HAP-1 (cell line): ENCODE measurements at places on chromosomes 11 and 22.

GRCh38 chr11:93560199-93560932 lies 17.2 kb upstream of the SMCO4 start:
- DNase-seq = peak; percentile 70

- no peak for DNase-seq
Measured at GRCh38 chr11:108117746-108118371, 3.5 kb upstream of the ACAT1 start.

DNA sequence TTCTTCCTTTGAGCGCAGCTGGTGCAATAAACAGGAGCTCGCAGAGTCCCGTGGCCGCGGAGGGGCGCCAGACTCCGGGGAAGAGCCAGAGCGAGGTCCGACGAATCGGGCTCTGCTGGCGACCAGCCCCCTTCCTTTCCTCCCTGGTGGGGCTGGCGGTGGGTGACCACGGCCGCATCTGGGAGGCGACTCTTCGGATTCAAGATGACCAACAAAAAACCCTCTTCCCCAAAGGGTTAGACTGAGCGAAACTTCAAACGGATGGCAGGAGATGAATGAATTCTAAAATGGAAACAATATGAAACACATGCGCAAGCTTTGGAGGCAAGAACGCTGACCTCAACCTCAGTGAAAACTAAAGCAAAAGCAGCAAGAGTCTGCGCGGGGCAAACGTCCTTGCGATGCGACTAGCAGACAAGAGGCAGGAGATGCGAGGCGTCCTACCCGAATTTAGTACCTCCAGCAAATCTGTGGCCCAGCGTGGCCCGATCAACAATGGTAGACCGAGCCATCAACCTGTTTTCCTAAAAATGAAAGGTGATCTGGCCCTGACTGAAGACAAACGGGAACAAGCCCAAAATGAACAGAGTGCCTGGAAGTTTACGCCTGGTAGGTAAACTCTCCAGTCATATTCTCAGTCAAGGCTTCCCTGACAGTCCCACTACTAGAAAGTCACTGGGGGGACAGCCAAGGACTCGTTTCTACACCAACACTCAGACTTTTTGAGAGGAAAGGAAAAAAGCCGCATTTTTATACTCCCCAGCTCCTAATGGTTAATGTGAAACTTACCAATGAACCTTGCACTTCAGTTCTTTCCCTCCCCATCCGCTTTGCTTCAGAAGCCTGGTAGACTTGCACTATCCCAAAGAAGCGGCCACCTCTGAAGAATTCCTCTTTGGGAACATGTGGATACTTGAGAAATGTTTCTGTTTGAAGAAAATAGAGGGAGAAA lies 11.6 kb downstream of the MMP3 start:
- DNase-seq = no peak

DNA sequence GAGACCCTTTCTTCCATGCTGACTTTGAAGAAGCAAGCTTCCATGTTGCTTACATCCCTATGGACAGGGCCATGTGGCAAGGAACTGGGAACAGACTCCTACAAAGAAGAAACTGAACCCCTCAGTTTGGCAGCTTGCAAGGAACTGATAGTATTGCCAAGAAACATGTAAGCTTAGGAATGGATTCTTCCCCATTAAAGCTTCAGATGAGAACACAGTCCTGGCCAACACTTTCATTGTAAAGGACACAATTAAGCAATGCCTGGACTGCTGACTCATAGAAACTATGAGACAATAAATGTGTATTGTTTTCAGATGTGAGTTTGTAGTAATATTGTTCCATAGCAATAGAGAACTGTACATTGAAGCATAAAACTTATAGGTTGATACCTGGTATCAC lies 82.4 kb downstream of the AASDHPPT start:
- DNase-seq = no peak

DNA sequence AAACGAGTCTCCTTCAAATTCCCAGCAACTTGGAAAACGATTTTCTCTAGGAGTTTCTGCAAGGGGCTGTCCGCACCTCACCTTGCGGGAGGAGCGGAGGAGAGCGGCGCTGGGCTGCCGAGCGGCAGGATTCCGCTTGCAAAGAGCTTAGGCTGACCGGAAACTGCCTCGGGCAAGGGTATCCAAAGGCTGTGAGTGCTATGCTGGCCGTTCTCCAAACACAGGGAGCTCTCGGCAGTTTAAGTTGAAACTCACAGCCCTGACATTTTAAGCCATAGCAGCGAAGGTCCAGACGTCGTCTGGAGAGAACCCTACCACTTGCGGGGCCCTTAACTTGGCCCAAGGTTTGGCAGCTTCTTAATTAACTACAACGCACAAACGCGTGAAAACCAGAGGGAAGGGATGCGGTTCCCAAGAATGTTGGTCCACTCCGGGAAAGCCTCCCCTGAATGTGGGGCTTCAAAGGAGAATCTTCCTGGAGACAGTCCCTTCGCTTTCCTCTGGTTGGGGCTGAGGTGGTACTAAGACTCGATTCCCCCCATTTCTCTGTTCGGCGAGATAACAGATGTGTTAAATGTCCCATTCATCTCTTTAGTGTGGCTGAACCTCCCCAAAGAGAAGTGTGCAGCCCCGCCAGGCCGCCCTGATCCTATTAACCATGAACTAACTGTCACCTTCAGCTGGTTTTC lies 1.1 kb upstream of the DBX1 start:
- DNase-seq = no peak

DNA sequence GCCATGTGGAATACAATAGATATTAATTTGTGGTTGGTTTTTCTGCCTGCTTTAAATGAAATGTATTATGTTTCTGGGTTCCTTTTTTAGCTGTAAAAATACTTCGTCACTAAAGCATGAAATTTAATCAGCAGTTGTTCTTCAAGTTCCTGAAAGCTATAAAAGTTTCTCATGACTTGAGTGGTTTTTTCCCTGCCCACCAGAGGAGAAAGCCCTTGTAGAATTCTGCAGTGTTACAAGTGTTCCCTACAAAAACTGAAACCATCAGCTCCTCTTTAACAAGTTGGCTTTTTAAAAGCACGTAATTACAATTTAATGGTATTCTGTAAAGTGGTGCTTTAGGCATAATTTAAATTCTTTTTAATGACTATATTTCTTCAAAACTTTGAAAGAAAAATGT lies 56.2 kb downstream of the PANX1 start:
- DNase-seq = no peak

DNA sequence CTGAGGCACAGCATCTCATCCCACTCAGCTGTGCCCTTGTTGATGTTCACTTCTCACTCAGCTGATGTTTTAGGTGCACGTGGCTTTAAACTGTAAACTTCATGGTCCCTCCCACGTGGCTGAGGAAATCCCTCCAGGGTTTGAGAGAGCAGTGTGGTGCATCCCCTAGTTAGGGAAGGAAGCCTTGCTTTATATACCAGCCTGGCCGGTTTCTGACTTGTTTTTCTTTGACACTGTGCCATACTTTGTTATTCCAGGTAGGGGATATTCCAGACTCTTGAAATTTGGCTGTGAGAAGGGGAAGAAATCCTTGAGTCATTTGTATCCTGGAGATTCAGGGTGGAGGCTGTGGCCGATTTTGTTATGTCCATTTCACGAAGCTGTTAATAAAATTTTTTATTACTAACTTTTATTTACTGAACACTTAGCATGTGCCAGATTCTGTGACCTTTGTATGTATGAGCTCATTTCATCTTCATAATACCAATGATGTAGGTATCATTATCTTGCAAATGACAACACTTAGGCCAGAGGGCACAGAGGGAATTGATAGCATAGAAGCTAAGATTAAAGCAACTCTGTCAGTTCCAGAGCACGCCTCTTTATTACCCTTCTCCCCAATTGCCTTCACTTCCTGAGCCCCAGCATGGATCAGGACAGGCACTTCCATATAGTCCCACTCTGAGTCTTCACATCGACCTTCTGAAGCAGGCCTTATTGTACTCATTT lies 116.6 kb downstream of the NAV2 start:
- no peak for DNase-seq
